BE2C (cell line): ENCODE measurements at places on chromosomes 12 and 14.

DNA sequence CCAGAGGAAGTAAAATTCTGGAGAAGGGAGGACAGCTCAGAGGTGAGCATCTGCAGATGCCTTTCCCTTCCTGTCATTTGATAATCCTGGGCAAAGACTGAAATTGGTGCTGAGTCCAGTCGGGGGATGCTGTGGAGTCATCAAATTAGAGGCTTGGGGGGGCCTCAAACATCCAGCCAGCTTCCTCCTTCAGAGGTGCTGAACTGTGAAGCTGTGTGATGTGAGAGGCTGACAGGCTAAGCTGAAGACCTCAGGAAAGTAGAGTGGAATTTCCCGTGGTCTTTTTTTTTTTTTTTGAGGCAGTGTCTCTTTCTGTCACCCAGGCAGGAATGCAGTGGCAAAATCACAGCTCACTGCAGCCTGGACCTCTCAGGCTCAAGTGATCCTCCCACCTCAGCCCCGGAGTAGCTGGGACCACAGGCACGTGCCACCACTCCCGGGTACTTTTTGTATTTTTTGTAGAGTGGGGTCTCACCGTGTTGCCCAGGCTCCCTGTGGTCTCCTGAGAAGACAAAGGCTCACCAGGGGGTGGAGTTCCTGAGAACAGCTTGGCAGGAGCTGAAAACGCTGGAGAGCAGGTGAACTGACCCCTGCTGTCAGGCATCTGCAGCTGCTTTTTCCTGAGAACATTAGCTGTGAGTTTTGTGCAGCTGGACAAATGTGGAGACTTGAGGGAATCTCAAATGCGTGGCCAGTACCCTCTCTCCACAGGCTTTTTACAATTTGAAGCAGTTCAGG, 6.1 kb upstream of the TCL1B start:
- DNase-seq, result no peak

GRCh38 chr14:87094913-87095312, 898.1 kb downstream of the GALC start:
- no peak for DNase-seq

DNA sequence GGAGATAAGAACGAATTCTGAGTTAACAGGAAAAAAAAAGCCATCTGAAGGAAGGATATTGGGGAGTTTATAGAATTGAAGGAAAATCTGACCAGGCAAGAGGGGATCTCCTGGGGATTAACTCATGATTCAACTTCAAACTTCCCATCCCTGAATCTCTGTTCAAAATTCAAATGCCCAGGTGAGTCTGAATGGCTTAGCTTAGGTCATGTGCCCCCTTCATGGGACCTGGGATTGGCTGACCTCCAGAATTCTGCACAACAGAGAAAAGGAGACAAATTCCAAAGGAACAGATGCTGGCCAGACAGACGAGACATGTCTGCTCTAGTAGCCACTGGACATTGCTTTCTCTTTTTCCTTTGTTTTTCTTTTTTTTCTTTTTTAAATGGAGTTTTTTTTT, 26.2 kb upstream of the TMED10 start:
- no peak for DNase-seq

- no peak for DNase-seq
Measured at GRCh38 chr14:62654641-62655040, 390.6 kb downstream of the KCNH5 start.

DNA sequence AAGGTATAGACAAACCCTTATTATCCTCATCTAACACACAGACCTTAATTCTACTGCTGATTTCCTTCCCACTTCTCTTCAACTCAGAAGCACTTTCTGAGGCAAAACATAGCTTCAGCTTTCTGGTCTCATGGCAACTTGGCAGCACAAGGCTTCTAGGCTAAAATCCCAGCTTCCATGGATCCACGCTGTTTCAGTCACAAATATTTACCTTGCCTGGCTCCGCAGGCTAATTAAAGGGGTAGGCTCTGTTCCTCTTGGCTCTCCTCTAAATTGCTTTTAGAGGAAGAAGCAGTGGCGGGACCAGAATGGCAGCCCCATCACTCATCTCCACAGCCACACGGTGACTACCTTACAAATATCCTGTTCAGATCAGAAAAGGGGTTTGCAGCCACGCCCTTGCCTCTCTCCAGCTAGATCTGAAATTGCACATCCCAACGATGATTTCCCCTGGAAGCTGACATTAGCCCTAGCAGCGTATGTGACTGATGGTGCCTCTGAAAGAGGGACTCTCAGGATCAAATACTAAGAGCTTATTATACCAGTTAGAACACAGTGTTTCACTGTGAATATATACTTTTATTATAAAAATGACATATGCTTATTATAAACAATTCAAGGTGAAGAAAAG, 221.5 kb upstream of the NUDT4 start:
- DNase-seq, result no peak

- DNase-seq, result no peak
Measured at GRCh38 chr12:128709660-128710059, 114.1 kb downstream of the SLC15A4 start.

DNA sequence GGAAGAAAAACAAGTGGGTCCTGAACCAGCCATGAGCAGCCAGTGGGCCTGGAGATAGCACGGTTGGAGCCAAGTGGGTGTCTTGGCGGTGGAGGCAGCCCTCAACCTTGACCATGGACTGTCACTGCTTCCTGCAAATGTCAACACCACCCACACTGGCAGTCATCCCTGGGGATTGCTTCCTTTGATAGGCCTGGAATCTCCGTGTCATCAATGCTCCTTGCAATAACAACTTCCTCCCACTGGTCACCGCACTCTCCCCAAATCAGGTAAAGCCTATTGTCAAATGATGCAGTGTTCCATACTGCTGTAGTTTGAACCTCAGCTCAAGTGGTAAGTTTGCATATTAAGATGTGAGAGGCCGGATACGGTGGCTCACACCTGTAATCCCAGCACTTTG, 129.1 kb downstream of the NTF3 start:
- no peak for DNase-seq

- no peak for DNase-seq
Measured at GRCh38 chr14:75049136-75049535, 2.1 kb downstream of the MLH3 start.

GRCh38 chr12:105369014-105369413, 38.5 kb downstream of the C12orf75 start:
- no peak for DNase-seq

DNA sequence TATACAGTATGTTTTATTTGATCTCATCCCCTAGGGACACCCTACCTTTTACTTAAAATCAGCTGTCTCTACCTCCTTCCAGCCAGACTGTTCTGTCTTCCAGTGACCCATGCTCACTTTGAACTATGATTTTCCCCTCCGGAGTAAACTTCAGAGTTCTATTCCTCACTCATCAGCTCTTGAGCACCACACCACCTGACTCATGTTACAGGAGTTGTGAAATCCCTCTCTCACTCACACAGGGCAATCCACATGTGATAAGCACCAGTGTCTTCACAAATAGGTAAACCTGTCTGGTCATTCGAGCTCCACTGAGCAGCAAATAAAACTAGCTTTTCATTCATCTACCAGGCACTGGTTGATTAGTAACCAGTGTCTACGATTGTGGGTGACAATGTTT, 177.3 kb upstream of the BMP4 start:
- DNase-seq, result no peak

GRCh38 chr12:48980953-48981756, 3.0 kb downstream of the WNT1 start:
- peak; percentile 35 for DNase-seq

DNA sequence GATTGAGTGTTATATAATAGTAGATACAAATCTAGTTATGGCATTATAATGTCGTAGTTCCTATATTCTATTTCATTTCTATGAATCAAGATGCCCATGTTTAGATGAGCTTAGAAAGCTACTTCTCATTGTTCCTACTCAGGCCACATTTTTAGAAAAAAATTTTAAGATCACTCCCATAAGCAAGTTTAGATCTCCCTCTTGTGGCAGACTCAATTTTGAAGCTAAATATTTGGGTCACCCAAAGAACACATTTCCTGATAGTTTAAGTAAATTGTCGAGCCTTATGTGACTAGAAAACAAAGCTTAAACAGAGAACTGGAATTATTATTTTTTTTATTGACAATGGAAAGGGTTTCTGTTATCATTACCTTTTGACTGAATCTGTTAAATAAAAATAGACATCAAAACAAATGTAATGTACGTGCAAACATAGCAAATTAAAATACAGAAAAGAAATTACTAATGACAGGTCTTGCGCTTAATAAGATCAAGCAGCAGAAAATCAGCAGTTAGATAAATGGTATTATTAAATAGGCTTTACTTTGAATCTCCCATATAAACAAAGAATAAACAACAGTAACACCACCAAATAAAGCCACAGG, 180.2 kb downstream of the ACSS3 start:
- no peak for DNase-seq

GRCh38 chr12:27843714-27844245, 63.7 kb upstream of the MANSC4 start:
- DNase-seq, result no peak

DNA sequence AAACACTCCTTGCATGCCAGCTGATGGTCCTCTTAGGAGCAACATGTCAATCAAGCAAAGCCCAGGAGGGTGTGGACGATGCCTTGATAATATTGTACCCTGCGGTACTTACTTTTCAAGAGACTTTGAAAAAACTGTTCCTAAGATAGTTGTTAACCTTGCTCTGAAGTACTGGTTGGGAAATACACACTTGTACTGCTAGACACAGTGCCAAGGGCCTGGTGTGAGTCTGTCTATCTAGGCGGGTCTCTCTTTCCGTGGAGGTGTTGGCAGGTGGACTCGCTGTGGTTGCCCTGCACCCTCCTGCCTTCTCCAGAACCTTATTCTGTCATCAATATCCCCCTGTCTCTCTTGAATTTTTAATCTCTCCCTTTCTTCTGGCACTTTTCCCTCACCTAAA, 189.4 kb downstream of the NRXN3 start:
- DNase-seq, result no peak

DNA sequence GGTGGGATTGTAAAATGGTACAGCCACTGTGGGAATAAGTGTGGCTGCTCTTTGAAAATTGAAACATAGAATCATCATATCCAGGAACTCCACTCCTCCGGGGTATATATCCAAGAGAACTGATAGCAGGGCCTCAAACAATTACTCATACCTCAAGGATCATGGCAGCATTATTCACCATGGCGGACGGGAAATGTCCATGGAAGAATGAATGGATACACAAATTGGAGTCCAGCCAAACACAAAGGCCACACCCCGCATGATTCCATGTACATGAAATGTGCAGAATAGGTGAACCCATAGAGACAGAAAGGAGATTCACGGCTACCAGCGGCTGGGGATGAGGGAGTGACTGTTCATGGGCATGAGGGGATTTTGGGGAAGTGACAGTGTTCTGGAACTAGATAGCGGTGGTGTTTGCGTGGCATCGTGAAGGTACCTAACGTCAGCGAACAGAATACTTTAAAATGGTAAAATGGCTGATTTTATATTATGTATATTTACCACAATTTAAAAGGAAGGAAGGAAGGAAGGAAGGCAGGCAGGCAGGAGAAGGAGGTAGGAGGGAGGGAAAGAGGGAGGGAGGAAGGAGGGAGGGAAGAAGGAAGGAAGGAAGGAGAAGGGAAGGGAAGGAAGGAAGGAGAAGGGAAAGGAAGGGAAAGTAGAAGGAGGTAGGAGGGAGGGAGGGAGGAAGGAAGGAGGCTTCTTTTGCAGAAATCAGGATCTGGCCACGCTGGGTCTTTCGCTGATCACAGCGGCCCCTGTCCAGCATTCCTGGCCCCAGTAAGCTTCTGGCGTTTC, 14.1 kb upstream of the NCOR2 start:
- DNase-seq, result no peak

GRCh38 chr14:36070031-36070719, 106.3 kb downstream of the PTCSC3 start:
- DNase-seq, result peak; percentile 78

- no peak for DNase-seq
Measured at GRCh38 chr14:61451491-61451890, 130.1 kb downstream of the PRKCH start.

- DNase-seq, result no peak
Measured at GRCh38 chr12:70659077-70659606, 21.9 kb upstream of the PTPRB start.

GRCh38 chr14:53894456-53894855, 62.2 kb downstream of the BMP4 start:
- DNase-seq, result no peak

DNA sequence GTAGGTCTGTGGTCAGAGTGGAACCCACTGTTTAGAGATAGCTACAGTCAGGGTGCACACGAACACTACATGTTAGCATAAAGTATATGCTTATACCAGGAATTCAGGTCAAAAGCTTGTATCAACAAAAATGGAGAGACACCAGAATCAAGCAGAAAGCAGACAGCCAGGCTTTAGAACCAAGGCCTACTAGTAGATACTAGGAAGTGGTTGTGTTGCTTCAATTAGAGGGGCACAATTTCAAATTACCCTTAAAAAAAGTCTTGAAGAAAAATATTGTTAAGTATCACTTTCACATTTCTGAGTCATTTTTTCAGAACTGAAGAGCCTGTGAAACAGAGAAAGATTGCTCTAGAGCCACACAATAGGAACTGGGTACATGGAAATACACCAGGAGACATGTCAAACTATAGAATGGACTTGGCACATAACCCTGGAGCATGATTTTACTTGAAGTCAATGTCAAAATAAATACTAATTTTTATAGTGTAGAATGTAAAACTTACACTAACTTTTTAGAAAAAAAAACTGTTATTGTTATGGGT, 41.6 kb downstream of the LRRC9 start:
- no peak for DNase-seq

GRCh38 chr12:113368331-113368730, 9.9 kb downstream of the PLBD2 start:
- DNase-seq, result no peak

DNA sequence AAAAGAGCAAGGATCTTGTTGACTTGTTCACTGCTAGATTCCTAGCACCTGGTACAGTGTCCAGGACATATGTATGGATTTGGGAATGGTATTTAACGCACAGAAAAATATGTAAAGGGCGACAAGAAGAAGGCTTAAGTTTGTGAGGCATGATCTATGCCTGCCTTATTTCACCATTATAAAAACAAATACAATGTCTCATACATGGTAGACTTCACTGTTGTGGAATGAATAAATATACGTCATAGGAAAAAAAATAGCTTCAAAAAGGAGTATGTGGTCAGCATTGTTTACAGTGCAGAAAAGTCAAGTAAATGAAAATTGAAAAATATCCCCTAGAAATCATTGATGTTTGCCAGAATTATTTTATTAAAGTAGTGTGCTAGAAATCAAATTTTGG, 30.0 kb downstream of the HCFC2 start:
- no peak for DNase-seq

DNA sequence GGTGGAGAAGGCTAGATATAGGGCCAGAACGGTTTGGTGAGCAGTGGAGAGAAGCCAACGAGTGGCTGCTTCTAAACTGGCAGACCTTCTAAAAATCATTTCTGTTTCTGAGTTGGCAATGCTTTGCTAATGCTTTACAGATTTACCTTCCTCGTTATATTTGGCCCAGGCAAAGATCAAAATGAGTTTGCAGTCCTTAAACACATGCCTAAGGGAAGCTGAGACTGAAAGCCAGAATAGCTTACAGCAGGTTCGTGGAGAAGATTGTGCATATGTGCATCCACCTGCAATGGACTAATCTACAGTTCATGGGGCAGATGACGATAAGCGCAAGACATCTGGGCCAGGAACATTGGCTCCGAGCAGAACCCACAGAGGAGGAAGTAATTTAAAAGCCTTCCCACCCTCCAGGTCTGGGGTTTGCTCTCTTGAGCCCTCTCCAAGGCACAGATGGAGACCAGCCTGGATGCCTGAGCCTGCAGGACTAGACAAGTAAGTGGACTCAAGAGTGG, 99.4 kb downstream of the NINJ2 start:
- no peak for DNase-seq
